ENCODE measurements at places on chromosomes 5 and 9.

DNA sequence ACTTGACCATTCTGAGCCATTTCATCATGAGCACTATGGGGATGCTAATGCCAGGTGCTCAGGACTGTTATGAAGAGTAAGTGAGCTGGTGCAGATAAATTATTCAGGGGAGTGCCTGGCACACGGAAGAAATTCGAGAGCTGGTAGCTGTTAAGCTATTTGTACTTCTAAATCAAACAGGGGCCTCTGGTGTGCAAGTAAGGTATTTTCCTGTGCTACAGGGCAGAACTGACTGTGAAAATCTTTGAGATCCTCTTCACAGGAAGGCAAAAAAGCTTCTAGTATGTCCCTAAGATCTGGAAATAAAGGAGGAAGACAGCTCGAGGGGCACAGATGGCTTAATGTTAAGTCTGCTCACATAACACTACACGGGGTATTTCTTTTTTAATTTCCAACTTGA lies 106.3 kb upstream of the SPOCK1 start:
- DNase-seq, result no peak

DNA sequence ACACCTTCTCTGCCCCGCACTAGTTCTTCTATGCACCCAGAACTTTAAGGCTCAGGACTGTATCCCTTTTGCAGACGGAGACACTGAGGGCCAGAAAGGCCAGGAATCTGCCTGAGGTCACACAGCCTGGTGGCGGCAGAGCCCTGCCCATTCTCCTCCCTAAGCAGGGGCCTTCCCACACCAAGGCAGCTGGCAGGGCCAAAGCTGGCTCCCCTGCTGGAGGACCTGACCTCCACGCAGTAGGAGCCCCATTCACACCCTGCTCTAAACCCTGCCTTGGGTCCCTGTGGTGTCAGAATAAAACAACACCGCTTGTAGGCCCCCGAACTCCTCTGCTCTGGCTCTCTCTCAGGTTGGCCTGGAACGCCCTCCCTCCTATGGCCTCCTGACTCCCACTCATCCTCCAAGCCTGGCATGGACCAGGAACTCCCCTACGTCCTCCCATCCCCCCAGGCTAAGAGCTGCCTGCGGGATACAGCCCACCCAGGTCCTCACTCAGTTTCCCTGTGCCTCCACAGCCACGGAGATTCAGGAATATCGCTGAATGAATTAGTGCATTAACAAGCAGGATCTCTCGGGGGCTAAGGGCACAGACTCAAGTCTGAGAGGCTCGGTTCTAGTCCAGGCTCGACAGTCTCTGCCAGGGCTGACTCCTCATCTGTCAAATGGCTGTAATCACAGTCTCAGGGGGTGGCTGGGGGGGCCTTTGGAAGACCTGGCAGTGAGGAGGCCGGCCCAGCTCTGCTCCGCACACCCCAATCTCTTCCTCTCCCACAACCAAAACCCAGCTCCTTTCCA lies 2.8 kb downstream of the ST6GALNAC6 start:
- DNase-seq, result no peak

- DNase-seq, result peak; percentile 76
These were observed 18.7 kb downstream of the KCNIP1 start for GRCh38 chr5:170522211-170523141.

DNA sequence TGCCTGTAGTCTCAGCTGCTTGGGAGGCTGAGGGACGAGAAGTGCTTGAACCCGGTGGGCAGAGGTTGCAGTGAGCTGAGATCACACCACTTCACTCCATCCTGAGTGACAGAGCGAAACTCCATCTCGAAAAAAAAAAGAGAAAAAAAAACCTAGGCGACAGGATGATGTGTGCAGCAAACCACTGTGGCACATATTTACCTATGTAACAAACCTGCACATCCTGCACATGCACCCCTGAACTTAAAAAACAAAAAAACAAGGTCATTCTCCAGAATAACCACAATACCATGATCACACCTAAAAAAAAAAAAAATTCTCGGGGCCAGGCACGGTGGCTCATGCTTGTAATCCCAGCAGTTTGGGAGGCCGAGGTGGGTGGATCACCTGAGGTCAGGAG lies 7.5 kb upstream of the DOLPP1 start:
- no peak for DNase-seq

GRCh38 chr9:110935829-110936228 lies 102.4 kb downstream of the LPAR1 start:
- no peak for DNase-seq

- no peak for DNase-seq
These were observed 3.9 kb downstream of the BNC2 start for GRCh38 chr9:16866587-16866986.

DNA sequence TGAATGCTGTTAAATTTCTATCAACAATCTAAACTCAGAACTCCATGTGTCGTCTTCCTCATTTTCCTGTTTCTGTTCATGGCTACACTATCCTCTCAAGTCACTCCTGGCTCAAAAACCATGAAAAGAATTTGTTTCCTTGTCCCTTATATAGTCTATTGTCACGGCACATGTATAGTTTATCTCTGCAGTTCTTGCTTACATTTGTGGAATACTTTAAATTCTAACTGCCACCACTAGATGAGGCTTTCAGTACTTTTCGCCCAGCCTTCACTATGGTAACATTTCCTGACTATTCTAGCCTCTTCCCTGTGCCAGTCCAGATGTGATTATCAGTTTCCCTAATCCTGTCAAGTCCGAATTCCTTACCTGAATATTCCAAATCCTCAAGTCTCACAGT lies 34.6 kb downstream of the PKD2L2 start:
- no peak for DNase-seq

DNA sequence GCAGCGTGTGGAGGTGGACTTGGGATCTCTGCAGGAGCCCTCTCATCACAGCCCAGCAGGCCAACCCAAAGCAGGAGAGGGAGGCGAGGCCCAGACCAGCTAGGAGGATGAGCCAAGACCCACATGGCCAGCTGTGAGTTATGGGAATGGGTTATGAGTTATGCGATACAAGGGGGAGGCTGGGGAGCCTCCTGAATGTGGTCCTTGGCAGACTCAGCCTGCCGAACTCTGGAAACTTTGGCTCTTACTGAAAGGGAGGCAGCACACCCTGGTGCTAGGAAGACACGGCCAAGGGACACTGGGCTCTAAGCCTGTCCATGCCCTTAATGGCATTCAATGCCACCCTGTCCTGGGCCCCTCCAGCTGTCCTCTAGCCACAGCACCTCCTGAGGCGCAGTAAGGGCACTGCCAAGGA lies 7.7 kb upstream of the VAV2 start:
- DNase-seq, result no peak

GRCh38 chr9:92494856-92495255 lies 12.6 kb upstream of the ASPN start:
- no peak for DNase-seq

GRCh38 chr5:8417316-8418048 lies 548.5 kb downstream of the MTRR start:
- DNase-seq, result no peak

DNA sequence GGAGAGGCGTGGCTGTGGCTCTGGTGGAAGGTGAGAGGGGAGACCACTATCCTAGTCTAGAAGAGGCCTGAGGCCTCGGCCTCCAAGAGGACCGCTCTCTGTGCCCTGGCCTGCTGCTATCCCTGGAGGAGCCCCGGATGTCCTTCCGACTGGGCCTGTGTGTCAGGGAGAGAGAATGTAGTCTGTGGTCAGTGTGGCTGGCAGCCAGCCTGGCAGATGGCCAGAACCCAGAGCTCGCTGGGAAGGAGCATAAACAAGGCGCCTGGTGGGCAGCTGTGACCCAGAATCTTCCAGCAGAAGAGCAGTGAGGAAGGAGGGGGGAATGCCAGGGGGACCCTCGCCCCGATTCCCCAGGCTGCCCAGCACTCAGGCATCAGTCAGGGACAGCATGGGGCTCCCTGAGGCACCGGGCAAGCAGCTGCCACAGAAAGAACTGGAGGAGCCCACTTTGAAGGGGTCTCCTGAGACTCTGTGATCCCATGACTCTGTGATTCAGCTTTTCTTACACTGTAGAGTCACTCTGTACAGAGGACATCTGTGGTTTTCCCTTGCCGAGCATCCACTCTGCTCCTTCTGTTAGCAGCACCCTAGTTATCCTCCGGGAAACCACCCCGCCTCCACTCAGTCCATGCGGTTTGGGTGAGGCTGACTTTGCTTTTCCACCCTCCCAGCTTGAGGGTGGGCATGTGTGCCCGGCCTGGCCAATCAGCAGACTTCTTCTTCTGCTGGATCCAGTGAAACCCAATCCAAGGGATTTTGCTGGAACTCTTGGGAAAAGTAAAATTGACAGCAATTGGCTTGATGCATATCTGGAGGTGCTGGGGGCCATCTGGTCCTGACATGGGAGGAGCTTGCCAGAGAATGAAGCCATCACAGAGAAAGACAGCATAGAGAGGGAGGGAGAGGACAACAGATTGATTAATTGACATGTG lies 46.2 kb upstream of the PWWP2A start:
- no peak for DNase-seq

DNA sequence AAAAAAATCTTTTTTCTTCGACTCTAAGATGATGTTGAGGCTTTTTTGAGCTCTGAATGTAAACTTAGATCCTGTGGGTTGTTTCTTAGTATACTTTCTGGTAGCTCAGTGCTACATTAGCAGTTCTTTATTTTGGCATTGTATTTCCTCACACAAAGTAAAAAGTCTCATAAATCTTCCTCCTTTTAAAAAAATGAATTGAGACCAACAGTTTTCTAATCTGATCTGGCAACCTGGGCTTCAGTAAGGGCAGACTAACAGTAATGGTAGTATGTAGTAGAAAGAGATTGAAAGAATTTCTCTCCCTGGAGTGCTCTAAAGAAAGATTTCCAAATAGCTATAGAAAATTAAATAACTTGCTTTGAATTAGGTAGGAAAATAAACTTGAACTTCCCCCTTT lies 31.4 kb downstream of the ZCCHC7 start:
- DNase-seq, result no peak

DNA sequence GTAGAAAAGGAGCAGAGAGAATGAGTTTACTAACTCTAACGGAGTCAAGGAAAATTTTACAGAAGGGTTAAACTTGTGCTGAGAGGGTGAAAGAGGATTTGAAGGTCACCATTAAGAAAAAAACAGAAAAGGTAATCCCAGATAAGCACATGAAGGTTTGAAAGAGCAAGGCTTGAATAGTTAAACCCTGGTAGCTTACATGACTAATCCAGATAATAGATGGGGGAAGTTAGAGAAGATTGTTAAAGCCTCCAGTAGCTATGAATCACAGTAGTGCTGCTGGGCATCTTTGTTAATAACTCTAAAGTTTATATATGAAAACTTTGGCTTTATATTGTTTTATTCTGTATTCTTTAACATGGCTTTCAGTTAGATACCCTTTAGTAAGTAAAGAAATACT lies 354.5 kb upstream of the FTMT start:
- no peak for DNase-seq

GRCh38 chr5:154042766-154043165 lies 4.0 kb downstream of the MFAP3 start:
- DNase-seq, result no peak

- peak; percentile 70 for DNase-seq
These were observed 53.1 kb upstream of the TYRP1 start for GRCh38 chr9:12640016-12640587.

GRCh38 chr5:14066326-14066725 lies 76.8 kb upstream of the TRIO start:
- no peak for DNase-seq

DNA sequence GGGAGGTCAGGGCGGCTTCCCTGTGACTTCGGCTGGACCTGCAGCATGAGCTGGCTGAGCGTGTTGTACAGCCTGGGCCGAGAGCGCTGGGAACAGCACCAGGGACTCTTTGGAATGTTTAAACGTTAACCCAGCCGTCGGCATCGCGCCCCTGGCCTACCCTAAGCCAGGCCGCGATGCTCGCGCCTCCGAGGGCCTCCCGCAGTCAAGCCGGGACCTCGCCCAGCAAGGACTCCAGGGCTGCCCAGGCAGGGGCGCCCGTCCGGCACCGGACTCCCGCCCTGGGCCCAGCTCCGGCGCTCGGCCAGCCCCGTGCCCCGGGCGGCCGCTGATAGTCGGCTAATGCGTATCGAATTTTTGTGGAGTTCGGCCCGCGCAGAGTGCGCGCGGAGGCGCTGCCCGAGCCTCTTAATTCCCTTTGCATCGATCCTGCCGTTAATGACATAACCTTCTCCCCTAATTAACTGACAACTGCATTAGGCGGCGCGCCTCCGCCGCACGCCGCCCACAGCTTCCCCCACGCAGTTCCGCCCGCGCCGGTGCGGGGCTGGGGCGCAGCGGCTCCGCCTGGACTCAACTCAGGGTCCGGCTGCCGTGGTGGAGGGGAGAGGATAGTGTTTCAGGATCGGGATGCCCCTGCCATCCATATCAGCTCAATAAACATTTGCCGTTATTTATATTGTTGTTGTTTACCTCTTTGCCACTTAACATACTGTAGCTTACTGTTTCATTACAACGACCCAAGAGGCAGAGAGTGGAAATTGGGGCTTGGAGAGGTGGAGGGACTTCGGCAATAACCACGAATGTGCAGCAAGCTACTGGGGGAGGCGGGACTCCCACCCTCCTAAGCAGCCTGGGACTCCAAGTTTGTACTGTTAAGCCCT lies 28.8 kb upstream of the CDC23 start:
- DNase-seq, result no peak

DNA sequence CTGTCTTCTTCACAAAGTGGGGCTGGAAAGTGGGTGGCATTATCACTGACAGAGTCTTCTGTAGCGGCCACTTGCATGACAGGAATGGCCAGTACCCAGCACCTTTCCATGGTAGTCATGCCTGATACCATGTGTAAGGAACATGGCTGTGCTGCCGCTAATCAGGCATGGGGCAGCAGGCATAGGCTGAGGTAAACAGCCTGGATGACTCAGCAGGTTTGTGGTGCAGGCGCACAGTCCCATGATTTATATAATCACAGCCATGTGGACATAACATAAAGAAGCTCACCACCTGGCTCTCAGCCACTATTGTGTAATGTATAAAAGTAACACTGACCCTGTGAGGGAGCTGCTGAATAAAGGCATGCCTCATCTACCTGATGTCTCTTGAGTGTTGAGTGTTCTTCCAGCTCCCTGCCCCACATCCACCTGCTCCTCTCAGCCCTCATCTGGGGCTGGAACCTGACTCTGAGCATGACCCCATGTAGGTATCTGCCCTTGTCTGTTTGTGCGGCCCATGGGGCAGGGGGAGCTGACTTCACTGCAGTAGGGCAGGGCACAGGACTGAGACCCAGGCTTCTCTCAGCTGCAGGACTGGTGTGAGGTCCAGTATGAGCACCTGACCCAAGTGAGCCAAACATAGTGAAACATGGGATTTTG lies 13.2 kb upstream of the ICE1 start:
- DNase-seq, result no peak

GRCh38 chr9:95373069-95373681 lies 55.7 kb upstream of the FANCC start:
- peak; percentile 55 for DNase-seq

DNA sequence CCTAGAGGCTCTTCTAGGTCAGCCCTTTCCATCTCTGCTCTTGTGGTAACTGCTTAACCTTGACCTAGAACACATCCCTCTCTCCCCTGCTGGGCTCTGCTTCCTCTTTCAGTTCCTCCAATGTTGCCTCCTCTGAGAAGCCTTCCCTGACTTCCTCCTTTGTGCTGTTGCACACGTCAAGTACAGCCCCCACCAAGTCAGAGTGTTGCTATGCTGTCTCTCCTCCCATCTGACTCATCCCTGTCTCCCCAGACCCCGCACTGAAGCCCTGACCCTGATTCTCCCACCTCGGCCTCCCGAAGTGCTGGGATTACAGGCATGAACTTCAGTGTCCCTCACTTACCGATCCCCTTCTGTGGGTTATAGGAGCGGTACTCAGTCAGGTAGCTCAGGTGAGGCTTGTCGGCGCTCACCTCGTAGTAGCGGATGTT lies 10.4 kb upstream of the TRIM14 start:
- DNase-seq, result no peak

All from NCI-H1092 (cell line).